ENCODE measurements at places on chromosomes 7 and 10. TPM values are rescaled to one million over a fixed set of nuclear protein-coding genes. Genes with fewer than 3 reads are reported as not detected.

The NPTX2 gene
- total RNA-seq = 81.2 TPM

The LIPK gene
- total RNA-seq = not detected

DNA sequence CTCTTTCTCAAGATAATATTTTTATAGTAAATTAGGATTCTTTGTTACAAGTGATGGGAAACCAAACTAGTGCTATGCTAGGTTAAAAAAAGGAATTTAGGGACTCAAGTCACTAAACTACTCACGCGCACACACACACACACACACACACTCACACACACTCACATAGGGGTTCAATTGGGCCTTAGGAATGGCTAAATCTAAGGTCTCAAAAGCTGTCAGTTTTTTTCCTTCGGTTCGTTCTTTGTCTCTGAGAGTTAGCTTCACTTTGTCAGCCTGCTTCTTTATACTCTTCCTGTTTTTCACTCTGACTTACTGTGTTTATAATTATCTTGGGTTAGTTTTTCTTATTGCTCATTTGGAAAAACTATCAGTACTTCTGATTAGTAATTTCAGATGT, 138.9 kb downstream of the ADK start:
- DNase-seq = no peak

DNA sequence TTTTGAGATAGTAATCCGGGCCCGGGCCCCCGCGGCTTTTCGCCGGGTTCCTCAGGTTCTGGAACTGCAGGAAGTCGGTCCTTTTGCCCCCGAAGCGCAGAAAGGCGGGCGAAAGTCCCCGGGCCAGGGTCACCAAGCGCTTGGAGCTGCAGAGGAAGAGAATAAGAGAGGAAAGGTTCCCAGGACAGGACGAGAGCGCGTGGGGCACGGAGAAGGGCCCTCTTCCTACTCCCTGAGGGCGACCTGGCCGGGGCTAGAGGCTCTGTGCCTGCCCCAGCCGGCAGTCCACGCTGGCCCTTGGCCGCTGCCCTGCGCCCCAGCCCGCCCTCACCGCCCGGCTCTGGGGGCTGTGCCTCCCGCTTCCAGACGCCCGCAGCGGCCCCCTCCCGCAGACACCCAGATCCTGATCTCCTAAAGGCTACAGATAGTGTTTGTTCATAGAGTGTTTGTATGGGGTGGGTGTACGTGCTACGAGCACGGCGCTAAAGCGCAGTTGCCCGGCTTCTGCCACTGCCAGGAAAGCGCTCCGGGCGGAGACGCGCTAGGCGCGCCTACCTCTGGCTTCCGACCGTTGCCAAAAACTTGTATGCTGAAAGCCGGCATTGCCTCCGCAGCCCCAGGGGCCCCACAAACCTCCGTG, 3.2 kb downstream of the HPSE2 start:
- DNase-seq = peak; percentile 40

The HOGA1 gene
- total RNA-seq = not detected

GRCh38 chr10:57260175-57260574, 899.1 kb upstream of the ZWINT start:
- no peak for DNase-seq

The CTAGE4 gene
- 0.17 TPM for total RNA-seq

The PBLD gene
- total RNA-seq = 10.3 TPM

The SFRP5 gene
- not detected for total RNA-seq

The WEE2 gene
- total RNA-seq = not detected

DNA sequence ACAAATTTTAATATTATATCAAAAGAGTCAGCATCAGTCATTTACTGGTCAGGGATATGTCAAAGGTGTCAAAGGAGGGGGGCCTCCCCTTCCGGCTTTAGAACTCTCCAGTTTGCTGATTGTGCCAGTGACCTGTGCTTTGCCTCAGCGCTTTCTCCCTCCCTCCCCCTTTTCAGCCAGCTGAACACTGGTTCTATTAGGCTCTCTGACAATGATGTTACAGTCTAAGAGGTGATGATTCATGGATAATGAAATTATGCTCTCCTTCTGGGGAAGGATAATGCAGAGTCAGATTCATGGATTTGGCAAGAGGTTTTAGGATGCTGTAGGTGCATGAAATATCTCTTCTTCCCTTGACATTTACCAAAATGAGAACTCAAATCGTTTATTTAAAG, 6.1 kb downstream of the LRRTM3 start:
- no peak for DNase-seq

The DNAJC9 gene
- 37.5 TPM for total RNA-seq

DNA sequence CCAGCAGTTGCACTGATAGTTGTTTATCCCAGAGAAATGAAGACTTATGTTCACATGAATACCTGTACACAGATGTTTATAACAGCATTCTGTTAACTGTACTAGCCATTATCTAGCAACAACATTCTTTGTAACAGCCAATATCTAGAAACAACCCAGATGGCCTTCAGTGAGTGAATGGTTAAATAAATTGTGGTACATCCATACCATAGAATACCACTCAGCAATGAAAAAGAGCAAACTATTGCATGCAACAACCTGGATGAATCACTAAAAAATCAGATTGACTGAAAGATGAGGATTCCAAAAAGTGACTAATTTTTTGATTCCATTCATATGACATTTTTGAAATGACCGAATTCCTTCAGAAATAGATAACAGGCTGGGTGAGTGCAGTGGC, 360.3 kb downstream of the MALRD1 start:
- no peak for DNase-seq

DNA sequence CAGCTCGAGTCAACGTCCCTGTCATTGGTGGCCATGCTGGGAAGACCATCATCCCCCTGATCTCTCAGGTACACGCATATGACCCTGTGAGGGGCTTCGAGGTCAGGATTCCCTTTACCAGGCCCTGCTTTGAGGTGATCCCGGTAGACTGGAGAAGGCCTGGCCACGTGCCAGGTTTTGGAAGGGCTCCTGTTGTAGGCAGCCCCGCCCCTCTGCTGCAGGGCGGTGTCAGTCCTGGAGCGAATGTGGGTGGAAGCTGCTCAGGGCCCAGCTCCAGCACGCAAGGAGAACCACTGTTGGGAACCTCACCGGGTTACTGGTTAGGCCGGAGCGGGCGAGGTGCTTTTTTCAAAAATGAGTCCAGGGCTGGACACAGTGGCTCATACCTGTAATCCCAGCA, 15.6 kb downstream of the MDH2 start:
- no peak for DNase-seq

The EEPD1 gene
- 63.9 TPM for total RNA-seq

- DNase-seq = no peak
Observed at GRCh38 chr10:133079836-133080682, 7.7 kb upstream of the ADGRA1 start.

DNA sequence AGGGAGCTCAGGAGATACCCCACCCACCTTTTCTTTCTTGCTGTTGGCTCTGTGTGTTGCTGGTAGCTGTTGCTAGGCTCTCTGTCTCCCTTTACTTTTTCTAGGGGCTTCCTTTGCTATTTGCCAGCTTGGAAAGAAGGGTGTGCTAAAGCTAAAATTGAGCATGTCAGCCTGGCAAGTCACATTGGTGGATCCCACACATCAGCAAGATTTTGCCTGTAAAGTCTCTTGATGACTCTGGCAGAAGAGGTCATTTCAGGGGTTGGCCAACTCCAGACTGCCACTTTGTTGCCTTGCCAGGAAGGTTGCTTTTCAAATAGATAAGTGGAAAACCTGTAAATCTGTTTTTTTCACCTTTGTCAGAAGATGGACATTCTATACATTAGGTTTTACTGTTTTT, 9.9 kb downstream of the CCNY start:
- no peak for DNase-seq

The CLCN1 gene
- total RNA-seq = 0.56 TPM

GRCh38 chr10:123858077-123858681, 33.4 kb downstream of the CPXM2 start:
- peak; percentile 43 for DNase-seq

The HOXA9 gene
- not detected for total RNA-seq

DNA sequence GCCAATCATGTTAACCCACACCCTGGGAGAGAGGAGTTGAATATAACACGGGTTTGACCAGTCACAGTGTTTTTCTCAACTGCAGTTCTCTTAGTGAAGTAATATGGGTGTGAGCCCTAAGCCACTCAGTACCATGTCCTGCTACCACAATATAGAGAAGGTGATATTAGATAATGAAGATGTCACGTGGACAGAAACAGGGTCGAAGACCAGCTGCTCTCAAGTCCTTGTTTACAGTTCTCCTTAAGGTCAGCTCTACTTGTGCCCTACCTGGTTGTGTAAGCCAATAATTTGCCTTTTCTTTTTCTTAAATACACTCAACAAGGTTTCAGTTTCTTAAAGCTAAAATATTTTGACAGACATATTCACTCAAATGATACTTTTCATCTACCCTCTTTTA, 128.3 kb upstream of the POT1 start:
- DNase-seq = no peak

GRCh38 chr10:110022716-110023504, 15.1 kb downstream of the ADD3 start:
- DNase-seq = no peak

- peak; percentile 23 for DNase-seq
Observed at GRCh38 chr7:114631249-114631822, 216.7 kb downstream of the FOXP2 start.

DNA sequence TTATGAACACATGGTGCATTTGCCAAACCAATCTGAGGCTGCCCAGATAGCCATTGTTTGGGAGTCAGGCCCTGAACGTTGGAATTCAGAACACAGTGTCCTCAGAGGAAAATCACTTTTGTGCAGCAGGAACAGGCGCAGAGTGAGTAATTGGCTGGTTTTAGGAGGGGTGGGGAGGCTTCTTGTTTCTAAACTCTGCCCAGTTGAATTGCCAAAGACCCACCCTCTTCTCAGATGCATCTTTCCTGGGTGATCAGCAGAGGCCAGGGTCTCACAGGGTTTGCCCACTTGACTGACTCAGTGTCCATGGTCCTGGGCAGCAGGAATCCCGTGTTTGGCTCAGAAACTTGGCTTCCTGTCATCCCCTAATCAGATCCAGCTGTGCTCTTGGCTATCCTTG, 24.3 kb downstream of the PRLHR start:
- DNase-seq = no peak

DNA sequence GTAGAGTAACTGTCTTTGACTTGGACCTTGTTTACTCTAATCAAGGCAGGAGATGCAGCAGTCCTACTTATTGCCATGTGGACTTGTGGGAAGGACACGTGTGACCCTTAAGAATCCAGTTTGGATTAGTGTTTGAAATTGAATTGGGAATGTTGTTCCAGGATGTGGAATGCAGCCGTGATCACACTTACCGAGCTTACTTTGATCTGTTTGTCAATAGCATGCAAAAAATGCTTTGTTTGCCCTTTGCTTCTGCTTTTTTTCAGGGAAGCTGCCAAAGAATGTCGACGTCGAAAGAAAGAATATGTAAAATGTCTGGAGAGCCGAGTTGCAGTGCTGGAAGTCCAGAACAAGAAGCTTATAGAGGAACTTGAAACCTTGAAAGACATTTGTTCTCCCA, 84.7 kb downstream of the CREM start:
- no peak for DNase-seq

DNA sequence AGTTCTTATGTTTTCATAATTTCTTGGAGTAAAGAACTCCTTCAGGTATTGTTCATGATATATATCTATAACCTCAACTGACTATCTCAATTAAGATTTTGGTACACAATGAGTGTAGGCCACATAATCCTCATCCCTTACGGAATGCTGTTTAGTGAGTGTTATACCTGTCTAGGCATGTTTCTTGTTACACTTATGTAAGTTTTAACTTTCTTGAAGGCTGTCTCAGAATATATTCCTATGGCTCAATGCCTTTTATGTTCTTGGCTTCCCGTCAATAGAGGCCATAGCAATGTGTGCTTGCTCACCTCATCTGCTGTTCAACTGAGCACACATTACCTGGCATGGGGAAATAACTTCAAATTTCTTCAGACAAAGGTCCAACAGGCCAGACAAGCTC, 185.1 kb downstream of the CTTNBP2 start:
- DNase-seq = no peak

The C10orf90 gene
- not detected for total RNA-seq

- no peak for DNase-seq
Observed at GRCh38 chr10:85454386-85454785, 912.2 kb downstream of the GRID1 start.

DNA sequence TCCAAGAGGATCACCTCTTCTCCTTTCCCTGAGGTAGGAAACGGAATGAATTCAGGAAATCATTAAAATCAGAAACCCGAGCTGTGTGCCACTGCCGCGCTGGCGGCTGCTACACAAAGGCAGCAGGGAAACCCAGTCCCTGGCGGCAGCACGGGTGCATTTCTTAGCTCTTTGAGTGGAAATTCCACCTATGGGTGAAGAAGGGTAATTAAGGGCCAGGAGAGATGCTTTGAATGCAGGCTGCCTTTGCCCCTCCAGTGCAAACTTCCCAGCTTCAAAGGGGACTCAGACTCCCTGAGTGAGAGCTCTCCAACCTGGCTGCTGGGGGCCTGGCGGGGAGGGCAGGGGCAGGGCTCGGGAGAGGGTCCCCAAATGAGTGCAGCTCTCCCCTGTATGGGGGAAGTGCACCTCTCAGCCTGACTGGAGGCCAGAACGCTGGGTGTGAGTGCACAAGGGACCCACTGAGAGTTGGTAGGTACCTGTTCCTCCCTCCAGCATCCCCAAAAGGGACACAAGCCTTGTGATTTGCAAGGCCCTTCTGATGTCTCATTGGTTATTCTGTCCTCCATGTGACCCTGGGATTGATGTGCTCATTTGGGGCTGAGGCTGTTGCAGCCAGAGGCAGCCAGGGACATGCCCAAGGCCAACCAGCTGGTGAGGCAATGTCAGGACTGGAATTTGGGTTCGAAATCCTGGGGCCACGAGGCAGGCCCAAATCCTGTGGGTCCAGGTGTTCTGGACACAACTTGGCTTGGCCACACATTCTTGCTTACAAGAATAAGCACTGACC, 16.3 kb upstream of the ZMIZ1 start:
- peak; percentile 45 for DNase-seq

The FEZF1 gene
- total RNA-seq = 12.7 TPM

DNA sequence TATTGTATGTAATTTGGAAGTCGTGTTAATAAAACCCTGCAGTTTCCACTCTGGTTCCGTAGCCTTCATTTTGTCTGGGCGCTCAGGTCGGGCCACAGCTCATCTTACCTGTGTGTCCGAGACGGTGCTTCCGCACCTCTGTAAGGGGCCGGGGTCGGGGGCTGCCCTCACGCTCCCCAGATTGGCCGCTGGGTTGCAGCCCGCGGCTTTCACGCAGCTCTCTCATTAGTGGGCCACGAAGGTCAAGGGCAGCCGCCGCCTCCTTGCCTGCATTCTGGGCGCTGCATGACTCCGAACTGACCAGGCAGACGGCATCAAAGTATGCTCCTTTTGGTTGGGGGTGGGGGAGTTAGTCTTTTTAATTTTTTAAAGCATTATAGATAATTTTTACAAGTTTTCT, 30.8 kb downstream of the SHH start:
- no peak for DNase-seq

DNA sequence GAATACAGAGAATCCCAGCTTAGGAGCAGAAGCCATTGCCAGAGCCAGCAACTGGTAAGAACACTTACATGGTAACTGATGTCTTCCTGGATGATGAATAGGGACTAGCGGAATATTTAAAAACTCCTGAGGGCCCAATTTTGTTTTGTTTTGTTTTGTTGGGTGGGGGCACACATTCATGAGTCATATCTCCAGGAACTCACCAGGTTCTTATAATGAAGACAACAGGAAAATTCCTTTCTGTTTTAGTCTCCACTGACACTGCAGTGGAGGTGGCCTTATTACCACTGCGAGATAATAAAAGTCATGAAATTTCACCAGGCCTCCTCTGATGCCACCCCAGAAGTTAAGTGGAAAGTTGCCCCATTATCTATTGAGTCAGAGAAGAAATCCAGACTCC, 6.6 kb upstream of the CUZD1 start:
- DNase-seq = no peak

The FIGNL1 gene
- total RNA-seq = 11.1 TPM

The CD36 gene
- total RNA-seq = 1.7 TPM

GRCh38 chr10:126090443-126090842, 194.1 kb downstream of the FANK1 start:
- no peak for DNase-seq

The OR6V1 gene
- not detected for total RNA-seq

The METTL27 gene
- total RNA-seq = 2.9 TPM
